M059J (cell line): ENCODE measurements at places on chromosomes 7 and 10. TPM values are rescaled to one million over a fixed set of nuclear protein-coding genes. Genes with fewer than 3 reads are reported as not detected.

- DNase-seq, result no peak
Observed at GRCh38 chr10:67257018-67257417, 331.2 kb downstream of the LRRTM3 start.

DNA sequence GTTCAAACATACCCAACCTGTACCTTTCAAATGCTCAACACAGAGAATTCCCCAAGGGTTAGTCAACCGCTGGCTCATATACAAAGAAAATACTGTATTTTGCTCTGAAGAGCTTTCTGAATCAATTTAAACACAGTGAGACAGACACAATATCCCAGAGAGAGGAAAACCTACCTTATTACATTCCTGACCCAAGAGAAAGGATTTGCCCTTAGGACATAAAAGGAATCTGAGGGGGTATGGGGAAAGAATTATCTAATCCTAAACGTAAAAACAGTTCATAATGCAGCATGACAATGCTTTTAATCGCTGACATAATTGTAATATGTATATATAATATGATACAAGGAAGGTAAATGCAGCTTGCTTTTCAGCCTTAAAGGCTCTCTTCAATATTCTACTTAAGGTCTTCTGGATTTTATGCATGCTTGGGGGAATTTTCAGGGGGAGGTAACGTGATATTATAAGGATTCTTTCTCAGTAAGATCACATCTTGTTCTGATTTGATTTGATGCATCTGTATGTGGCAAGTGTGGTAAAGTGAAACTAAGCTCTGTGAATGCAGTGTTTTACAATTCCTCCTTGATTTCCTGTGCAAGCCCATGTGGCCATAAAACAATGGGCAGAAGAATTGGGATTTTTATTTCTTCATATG is 240.5 kb downstream of the GLI3 start:
- DNase-seq, result peak; percentile 89

DNA sequence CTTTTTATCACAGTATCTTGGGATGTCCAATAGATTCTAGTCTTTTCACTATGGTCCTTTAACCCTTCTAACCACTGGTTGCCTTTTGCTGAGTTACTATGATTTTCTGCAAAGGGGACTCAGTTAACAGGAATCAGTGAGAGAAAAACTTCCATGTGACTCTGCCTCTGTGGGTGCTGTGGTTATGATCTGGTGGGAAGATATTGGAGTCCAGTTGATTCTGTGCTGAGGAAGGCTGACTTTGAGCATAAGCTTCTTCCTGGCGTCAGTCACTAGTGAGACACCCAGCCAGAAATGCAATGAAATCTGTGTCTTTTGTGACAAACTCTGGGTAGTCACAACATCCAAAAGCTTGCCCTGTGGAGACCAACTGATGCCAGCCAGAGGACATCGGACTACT is 648.0 kb downstream of the SUGCT start:
- DNase-seq, result peak; percentile 64

- no peak for DNase-seq
Observed at GRCh38 chr7:39285256-39285655, 280.9 kb upstream of the YAE1 start.

DNA sequence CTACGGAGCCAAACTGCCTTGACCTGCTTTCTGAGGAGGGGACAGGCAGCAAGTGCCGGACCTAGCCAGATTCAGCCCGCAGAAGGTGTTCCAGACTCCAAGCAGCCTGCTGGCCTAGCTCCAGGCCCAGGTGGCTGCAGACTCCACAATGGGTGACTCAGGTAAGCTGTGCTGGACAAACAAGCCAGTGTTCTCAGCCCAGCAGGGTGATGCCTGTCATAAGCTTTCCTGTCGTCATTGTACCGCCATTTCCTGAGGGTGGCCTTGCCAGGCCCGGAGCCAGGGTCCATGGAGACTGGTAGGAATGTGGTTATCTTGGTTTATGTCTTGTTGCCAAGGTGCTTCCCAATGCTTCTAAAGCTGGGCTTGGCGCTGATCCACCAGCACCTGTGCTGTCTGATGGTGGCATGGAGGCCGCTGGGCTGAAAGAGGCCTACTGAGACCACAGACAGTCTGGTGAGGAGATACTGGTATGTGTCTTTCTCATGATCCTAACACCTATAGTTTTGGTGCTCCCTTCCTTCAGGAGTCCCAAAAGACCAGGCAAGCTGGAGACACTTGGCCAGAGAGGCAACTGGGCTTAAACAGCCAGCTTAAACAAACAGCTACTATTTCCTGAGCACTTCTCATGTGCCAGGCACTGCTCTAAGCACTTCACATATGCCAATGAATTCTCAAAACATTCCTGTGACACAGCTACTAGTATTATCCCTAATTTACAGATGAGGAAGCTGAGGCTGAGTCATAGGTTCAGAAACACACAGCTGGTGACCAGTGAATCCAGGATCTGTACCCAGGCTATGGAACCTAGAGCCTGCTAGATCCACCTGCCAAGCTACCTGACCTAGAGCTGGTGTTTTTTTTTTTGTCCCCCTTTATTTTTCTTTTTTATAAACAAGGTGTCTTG is 42.0 kb downstream of the ZC3HC1 start:
- peak; percentile 95 for DNase-seq

DNA sequence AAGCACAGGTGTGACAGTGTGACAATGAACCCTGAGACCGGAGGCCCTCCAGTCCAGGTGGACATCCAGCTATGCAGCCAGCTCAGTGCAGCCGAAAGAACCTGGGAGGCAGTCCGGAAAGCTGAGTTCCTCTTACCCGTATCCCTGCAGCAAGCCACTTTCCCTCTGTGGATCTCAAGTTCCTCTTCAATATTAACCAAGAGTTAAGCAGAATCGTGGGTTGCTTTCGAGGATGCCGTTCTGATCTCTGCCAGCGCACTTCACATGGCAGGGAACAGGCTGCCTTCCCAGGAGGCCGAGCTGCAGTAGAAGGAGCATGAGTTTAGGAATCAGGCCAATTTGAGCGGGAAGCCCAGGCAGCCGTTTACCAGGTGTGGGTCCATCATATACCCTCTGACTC is 591.6 kb downstream of the SDK1 start:
- DNase-seq, result no peak

DNA sequence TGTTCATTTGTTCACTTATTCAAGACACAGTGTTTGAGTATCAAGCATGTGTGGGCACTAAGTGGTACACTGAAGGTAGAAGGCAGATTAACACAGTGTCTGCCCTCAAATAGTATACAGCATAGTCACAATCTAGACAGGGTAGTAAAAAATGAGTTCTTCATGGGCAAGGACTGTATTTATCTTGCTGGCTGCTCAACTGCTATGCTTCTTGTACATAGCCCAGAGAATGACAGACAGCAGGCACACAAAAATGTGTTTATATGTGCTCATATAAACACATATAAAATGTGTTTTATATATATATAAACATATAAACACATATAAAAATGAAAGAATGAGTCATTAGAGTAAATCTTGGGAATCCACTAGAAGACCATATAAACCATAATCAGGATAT is 43.1 kb downstream of the TFEC start:
- no peak for DNase-seq

GRCh38 chr7:44703921-44704320 is 44.7 kb upstream of the ZMIZ2 start:
- no peak for DNase-seq

DNA sequence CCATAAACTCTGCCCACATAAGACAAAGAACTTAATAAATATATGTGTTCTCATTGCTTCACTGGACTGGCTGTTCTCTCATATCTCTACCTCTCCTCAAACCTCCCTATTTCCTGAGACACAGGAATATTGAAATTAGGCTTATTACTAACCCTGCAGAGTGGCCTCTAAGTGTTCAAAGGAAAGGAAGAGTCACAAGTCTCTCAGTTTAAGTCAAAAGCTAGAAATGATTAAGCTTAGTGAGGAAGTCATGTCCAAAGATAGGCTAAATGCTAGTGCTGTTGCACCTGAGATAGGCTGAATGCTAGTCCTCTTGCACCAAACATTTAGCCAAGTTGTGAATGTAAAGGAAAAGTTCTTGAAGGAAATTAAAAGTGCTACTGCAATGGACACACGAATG is 41.1 kb downstream of the GNAI1 start:
- DNase-seq, result no peak

- no peak for DNase-seq
Observed at GRCh38 chr10:126146771-126147170, 241.5 kb downstream of the ADAM12 start.

DNA sequence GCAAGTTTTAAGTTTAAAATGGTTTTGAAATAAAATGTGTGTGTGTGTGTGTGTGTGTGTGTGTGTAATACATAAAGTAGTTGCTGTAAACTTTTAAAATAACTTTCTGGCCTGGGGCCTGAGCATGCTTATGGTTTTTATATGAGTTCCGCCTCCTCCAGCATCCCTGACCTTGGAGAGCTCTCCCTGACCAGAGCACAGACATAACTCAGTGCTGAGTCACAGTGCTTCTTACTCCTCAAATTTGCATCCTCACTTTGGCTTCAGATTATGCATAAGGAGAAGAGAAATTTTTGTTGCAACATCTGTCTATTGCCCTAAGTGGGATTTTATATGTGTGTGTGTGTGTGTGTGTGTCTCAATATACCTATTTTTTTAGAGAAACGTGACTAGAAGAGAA is 200.8 kb downstream of the ELMO1 start:
- peak; percentile 75 for DNase-seq

- no peak for DNase-seq
Observed at GRCh38 chr10:37520488-37520887, 336.9 kb downstream of the ZNF248 start.

DNA sequence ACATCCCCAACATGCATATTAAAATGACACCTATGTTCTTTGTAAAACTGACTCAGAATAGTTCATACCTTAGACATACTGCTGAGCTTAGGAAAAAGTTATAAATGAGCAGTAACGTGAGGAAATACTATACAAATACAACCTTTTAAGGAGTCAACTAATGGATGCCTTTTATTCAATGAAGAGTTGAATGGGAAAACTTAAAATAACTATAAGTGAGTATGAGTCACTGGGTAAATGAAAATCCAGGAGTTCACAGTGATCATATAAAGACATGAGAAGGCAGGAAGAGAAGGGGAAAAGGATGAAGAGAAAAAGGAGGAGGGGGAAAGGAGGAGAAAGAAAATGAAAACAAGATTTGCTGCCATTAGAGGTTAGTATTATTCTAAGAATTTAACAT is 157.8 kb upstream of the PCDH15 start:
- no peak for DNase-seq

- DNase-seq, result peak; percentile 27
Observed at GRCh38 chr7:84190016-84190705, 4.4 kb downstream of the SEMA3A start.

DNA sequence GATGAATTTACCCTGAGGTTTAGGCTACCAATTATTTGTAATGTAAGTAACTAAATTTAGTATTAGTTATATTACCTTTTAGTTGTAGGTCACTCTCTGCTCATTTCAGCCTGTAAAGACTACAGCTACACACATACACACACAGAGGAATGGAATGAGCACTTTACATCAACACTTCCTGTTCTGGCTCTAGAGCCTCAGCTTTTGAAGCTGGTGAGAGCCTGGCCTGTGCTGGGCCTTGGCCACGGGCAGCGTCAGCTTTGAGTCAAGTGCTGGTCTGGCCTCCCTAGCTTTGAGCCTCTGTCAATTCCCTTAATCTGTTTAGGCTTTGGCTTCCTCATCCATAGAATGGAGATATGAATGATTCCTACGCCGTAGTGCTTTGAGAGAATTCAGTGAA is 141.7 kb downstream of the EGFR start:
- DNase-seq, result no peak

DNA sequence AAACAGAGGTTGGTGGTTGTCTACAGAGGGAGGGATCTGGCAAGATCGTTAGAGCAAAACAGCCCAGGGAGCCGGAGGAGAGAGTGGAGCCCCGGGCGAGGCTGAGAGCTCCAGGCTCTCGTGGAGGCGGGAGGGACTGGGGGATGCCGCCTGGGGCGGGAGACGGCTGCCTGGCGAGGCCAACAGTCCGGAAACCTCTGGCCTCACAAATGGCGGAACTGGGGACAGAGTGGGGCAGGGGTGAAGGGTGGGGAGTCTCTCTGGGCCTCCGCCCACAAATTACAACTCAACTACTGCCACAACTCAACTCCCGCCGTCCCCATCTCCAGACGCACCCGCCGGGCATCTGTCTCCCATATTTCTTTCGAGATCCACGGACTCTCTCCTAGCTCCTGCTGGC is 47.7 kb downstream of the CLEC2L start:
- no peak for DNase-seq

DNA sequence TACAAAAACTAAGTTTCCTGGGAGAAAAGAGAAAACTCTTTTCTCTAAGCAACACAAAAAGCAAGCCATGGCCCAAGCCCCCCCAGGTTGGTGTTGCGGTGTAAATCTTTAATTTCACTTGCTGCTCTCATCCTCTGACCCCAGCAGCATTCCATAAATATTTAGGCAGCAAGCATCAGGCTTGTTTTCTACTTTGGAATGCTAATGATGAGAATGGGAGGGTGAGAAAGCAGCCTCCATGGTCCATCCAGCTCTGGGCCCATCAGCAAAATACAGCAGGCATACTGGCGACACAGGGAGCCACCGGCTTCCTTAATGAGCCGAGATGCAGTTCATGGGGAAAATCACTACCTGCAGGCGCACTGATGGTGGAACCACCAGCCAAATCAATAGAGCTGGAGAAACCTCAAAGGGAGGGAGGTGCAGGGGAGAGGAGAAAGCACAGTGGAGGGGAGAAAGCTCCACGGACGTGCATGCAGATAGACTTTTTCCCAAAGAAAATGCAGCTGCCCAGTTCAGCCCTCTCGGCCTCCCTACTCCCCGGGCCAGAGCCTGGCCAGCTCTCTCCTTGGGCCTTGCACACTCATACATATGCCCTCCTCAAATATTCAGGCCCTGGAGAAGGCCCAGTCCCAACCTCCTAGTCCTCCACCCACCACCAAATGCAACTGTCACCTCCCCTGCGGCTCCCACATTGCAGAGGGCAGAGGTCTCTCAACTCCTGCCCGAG is 131.9 kb downstream of the GRID1 start:
- DNase-seq, result no peak

GRCh38 chr10:125882596-125882995 is 1.5 kb upstream of the DHX32 start:
- no peak for DNase-seq

DNA sequence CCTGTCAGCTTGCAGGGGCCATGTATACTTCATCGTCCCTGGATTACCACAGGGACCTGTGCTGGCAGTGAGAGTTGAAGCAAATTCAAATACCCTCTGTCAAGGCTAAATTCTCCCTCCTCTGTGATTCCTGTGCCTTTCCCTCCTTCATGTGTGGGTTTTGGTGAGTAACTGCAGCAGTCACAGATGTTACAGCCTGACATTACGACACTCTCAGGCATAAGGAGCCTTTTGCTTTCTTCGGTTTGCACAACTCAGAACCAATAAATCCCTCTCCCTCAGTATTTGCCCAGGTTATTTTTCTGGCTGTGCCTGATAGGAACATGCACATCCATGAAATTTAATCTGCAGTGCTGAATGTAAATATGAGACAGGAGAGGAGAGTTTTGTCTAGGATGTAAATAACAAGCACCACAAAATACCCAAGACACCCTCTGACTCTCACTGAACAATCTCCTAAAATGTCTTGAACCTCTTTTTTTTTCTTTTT is 997.2 kb upstream of the GHITM start:
- no peak for DNase-seq

- no peak for DNase-seq
Observed at GRCh38 chr10:68175949-68176348, 56.0 kb downstream of the ATOH7 start.

Gene DENND2A
- 11.5 and 19.9 TPM in 2 replicates for total RNA-seq

Gene MKRN1
- 49.3 and 77.7 TPM in 2 replicates for total RNA-seq

Gene SLC39A12
- not detected in 2 replicates for total RNA-seq

Gene VSIR
- total RNA-seq, result 5.3 and 17.1 TPM in 2 replicates

Gene NXPH1
- total RNA-seq, result not detected in 2 replicates

Gene RAMP3
- total RNA-seq, result 0.66 and 1.7 TPM in 2 replicates

Gene ZNF727
- not detected in 2 replicates for total RNA-seq

Gene CLCN1
- total RNA-seq, result not detected in 2 replicates

Gene PRSS1
- total RNA-seq, result not detected in 2 replicates

Gene HMX2
- 0.07 and 0.96 TPM in 2 replicates for total RNA-seq

Gene BAMBI
- 23.1 and 23.7 TPM in 2 replicates for total RNA-seq

Gene CCL24
- not detected in 2 replicates for total RNA-seq
